ENCODE measurements at places on chromosomes 12 and 14. TPM values are rescaled to one million over a fixed set of nuclear protein-coding genes. Genes with fewer than 3 reads are reported as not detected.

Gene AQP2
- not detected for total RNA-seq

Gene BEST3
- not detected for total RNA-seq

GRCh38 chr14:73173092-73173735 lies 36.9 kb downstream of the PSEN1 start:
- no peak for ATAC-seq

DNA sequence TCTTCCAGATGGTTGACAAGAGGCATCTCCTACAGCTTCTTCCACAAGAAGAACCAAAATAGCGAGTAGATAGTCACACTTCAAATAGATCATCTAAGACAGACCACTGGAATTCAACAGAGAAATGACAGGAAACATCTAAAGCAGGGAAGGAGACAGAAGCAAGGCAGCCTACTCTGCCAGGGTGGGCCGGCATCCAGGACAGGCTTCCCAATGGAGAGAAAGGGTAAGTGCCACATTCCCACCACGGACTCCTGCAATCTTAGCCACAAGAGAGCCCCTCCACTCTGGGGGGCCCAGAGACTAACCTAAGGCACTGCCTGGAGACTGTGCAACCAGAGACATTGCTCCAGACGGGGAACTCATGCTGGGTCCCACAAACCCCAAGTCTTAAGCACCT lies 154.5 kb downstream of the NDUFA12 start:
- no peak for ATAC-seq

Data from activated T-helper 17 cell treated with anti-CD3 and anti-CD28 coated beads, Interleukin-2, amount 50 U/mL, for 72 hours (primary cell).